ENCODE measurements at places on chromosomes 11 and 22.

DNA sequence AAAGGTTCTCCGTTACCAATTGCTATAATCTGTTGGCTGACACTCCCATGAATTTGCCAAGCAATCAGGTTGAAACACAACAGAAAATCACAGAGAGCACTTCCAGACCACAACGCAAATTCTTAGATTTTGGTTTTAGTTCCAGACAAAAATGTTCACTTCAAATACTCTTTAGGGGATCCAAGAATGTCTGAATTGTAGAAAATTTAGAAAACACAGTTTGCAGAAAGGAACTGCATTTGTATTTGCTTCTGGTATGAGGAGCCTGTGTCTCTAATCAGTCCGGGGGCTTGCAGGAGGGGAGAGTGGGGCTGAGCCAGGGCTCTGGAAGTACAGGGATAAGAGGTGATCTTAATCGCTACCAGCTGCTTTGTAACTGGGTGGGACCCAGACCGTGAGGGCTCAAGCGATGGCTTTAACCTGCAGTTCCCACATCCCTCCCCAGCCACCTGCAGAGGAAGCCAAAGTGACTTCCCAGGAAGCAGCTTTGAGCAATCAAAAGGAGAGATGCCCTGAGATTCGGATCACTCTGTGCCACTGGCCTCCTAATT, 18.7 kb downstream of the SCUBE2 start:
- no peak for DNase-seq

GRCh38 chr11:14916403-14916802, 24.4 kb upstream of the CYP2R1 start:
- DNase-seq: no peak

GRCh38 chr11:36467916-36468315, 42.2 kb downstream of the TRAF6 start:
- DNase-seq: no peak

DNA sequence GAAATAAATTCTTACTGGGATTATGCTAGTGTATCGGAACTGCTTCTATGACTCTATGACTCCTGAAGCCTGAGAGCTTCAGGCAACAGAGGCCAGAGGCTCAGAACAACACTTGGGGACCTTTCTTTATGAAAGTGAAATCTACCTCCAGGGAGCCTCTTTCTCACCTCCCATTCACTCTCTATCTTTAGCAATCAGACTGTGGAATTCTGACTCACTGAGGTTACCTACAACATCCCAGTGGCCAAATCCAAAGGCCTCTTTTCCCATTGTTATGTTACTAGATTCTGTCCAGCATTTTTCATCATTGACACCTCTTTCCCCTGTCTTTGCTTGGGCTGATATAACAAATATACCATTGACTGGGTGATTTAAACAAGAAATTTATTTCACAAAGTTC, 14.1 kb upstream of the CYB5R2 start:
- DNase-seq: no peak

DNA sequence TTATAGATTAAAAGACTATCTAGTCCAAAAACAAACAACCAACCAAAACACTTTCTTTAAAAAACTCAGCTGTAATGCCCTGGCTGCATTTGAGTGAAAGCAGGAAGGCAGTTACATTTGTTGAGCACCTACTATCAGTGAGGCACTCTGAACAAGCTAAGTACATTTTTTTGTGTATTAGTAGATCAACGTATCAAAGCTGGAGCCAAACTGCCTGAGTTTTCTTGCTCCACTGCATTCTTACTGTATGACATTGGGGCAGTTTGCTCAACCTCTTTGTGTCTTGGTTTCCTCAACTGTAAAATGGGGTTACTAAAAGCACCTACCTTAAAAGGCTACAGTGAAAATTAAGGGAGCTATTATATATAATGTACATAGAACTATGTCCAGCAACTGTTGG, 22.0 kb downstream of the COA4 start:
- DNase-seq: no peak

- no peak for DNase-seq
Observed at GRCh38 chr11:6627762-6628241, 8.6 kb upstream of the TPP1 start.

DNA sequence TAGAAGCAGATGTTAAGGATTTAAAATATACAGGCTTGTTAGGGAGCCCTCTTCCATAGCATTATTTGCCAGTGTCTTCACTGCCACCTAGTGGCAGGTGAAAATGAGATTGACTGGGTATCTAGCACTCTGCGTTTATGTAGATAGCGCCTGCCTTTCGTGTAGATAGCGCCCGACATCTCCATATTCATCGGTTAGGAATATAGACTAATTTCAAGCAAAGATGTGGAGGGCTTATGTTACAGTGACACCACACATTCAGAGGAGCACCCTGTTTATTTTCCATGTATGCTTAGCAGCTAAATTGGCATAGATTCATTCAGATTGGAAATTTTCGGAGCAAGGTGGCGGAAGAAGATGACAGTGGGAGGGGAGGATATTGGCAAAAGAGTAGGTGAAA, 72.0 kb downstream of the SLC5A12 start:
- DNase-seq: peak; percentile 62

DNA sequence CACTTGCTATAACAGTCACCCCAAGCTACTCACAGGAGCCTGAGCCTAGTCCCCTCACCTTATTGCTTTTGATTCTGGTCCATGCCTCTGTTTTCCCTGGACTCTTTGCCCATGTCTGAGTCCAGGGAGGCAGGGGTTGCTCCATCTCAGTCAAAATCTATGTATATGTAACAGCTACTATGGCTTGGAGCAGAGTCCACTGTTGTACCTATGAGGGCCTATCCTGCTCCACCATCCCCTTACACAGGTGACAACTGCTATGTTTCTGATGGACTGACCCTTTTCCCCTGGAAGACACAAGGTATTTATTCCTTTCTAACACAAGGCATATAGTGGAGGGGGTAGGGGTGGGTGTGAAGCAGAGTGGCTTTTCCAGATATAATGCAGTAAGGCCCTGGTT, 119.6 kb downstream of the VPREB1 start:
- DNase-seq: no peak

GRCh38 chr22:26398741-26399153, 30.3 kb upstream of the ASPHD2 start:
- peak; percentile 71 for DNase-seq

DNA sequence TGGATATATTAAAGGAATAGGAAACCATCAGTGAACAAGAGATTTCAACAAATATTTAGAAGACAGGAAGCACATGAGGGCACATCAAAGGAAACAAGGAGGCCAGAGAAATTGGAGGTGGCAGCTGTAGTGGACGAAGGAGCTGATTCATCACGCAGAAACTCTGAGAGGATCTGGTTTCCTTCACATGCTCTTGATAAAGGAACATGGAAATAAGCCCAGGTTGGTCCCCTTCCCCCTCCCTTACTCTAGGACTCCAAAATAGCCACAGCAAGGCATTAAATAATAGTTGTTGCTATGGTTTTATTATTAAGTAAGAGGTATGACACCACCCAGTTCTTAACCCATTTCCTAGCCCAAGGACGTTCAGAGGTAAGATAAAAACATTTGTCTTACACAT, 11.3 kb downstream of the IZUMO1R start:
- DNase-seq: no peak

DNA sequence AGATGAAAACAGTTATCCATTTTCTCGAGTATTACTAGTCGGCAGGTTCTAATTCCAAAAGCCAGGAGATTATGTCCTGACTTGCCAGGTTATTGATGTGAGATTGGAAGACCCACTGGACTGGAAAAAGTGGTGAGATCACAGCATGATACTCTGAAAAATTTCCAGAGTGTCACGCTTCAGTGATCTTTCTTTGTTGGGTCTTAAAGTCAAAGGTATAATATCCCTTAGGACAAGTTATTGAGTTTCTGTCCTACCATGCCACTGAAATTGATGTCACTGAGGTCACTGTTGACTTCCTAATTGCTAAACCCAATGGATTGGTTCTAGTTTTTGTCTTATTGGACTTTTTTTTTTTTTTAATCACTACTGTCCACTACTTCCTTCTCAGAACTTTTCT, 104.5 kb upstream of the GRAMD1B start:
- DNase-seq: no peak

GRCh38 chr22:41523464-41524221, 20.6 kb downstream of the POLR3H start:
- DNase-seq: no peak

GRCh38 chr11:130190371-130190881, 30.8 kb downstream of the ST14 start:
- no peak for DNase-seq

- DNase-seq: no peak
Observed at GRCh38 chr11:9783986-9784385, 120.1 kb downstream of the SWAP70 start.

DNA sequence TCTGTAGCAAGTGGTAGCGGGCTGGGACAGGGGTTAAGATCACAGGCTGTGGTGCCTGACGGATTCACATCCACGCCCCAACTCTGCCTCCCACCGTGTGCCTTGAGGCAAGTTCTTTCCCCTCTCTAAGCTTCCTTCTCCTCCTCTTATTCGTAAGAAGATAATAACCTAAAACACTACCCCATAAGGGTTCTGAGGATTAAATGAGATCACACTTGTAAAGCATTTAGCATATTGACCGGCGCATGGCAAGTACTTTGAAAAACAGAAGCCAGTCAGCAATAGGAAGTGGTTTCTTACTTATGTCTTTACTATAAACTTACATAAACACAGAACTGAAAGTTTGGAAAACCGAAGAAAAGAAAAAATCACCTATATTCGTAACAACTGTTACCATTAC, 15.5 kb upstream of the LMO2 start:
- DNase-seq: peak; percentile 56

Measured in KBM-7 (cell line).